NCI-H524 (cell line): ENCODE measurements at places on chromosomes 2 and 18.
A peak's percentile ranks its signal among the peaks of the same experiment; 100 is the strongest.

DNA sequence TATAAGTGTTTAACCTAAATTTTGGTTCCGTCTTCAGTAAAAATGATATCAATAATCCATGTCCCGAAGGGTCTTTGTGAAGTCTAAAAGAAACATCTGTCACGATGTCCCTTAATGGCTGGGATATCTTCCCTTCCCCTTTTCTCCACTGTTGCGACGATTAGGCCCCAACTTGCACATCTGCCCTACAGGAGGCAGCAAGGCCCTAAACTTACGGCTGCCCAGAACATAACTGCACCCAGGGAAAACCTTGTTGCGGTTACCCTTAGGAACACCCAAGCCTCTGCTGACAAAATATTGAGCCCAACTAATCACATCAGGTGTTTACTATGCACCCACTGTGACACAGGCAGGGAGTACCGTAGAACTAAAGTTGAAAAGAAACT, 1.3 kb upstream of the SMAD2 start:
- peak; percentile 83 for DNase-seq

GRCh38 chr2:55871637-55872036, 51.9 kb downstream of the EFEMP1 start:
- no peak for DNase-seq

DNA sequence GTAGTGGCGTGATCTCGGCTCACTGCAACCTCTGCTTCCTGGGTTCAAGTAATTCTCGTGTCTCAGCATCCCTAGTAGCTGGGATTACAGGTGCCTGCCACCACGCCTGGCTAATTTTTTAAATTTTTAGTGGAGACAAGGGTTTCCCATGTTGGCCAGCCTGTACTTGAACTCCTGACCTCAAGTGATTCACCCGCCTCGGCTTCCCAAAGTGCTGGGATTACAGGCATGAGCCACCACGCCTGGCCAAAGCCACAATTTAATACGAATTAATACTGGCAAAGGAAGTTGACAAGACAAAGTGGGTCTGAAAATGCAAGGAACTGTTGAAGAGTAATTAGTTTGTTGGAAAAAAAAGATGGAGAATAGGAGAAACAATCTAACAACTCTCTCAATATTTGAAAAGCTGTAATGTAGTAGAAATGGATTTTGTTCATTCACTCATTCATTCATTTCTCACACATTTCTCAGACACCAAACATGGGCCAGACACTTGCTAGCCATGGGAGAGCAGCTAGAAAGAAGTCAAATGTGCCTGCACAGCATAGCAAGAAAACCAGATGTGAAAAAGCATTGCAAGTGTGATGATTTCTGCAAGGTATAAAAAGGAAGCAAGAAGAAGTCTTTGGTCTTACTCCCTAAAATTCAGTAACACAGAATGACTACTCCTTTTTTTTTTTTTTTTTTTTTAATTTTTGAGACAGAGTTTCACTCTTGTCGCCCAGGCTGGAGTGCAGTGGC, 39.4 kb upstream of the ATL2 start:
- no peak for DNase-seq

- no peak for DNase-seq
These were observed 567 bp downstream of the PCYOX1 start for GRCh38 chr2:70258532-70258875.

- no peak for DNase-seq
These were observed 32.7 kb downstream of the QPCT start for GRCh38 chr2:37377187-37377532.

DNA sequence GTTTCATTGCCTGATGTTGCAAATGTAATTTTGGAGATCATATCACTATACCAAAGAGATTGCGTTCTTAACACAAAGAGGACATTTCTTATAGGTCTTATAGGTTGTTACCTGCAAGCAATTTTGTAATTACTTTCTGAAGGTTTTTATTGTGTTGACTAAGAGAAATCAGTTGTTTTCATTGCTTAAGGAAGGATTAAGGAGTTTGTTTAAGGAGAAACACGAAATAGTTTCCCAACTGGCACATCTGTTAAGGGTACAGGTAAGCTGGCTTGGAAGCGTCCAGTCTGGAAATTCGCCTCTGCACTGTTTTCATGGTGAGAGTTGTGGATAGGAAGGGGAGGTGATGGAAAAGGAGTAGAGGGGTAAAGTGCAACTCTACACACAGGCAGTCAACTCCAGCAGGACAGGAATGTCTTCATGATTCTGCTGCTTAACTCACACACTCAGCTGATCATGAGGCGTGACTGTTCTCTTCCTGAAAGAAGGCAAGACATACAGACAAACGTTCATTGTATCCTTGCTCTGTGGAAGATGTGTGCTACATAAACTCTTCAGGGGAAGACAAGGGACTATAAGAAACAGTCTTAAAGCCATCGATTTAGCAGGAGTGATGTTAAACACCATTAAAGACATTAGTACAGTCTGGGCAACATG, 61.4 kb upstream of the ACSL3 start:
- no peak for DNase-seq

DNA sequence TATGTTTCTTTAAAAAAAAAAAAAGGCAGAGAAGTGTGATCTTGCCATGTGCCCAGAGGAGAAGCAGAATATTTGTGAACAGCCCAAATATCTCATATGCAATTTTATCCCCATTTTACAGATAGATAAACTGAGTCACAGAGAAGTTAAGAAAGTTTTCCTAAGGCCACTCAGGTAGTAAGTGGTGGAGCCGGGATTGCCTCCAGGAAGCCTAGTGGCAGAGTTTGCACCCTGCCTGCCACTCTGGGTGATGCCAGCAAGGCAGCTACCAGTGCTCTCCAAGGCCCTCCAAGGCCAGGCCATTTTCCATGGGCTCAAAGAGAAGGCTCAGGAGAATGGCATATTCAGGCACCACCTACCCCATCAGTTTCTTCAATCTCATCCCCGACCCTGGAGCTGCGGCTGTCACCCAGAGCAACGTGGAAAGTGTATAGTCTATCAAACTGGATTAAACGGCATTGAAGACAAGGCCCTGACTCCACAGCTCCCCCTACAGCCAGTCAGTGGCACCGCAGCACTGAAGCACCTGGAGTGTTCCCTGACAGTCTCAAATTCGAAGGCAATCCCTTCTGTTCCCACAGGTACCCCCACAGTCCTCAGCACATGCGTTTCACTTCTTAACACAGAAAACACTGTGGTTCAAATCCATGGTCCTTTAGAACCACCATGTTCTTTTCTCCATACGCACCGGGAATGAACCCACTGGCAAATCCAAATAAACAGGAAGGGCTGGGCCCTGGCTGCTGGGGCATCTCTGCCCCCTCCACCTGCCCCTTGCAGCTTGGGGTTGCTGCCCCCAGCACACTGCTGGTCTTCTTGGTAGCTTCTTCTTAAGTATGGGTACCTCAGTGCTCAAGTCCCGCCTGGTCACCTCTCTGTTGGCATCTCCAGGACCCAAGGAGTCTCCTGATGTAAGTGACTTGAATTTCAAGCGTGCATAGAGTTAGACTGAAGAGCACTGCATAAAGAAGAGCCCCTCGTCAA, 175.3 kb downstream of the INHBB start:
- DNase-seq, result peak; percentile 10

GRCh38 chr2:186484062-186484735, 1.9 kb upstream of the ZC3H15 start:
- DNase-seq, result no peak

- no peak for DNase-seq
These were observed 158.8 kb upstream of the HDAC4 start for GRCh38 chr2:239559417-239560261.

DNA sequence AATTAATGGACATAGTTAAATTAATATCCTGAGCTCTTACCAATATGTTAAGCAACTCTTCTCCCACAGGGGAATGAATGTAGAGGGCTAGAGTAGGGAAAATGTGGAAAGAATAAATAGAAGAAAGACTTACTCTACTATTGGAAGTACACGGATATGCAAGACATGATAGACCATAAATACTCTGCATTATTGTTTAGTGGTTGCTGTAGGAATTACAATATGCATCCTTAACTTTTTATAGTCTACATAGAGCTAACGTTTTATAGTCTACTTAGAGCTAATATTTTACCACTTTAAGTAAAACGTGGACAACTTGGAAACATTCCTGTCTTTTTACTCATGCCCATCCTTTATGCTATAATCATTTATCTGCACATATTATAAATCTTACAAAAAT, 163.8 kb upstream of the GALNT5 start:
- DNase-seq, result no peak

- no peak for DNase-seq
These were observed 2.5 kb downstream of the PSTPIP2 start for GRCh38 chr18:46069524-46069923.

GRCh38 chr2:18519914-18520450, 40.5 kb downstream of the RDH14 start:
- peak; percentile 21 for DNase-seq
